ENCODE measurements at places on chromosomes 2 and 18.

DNA sequence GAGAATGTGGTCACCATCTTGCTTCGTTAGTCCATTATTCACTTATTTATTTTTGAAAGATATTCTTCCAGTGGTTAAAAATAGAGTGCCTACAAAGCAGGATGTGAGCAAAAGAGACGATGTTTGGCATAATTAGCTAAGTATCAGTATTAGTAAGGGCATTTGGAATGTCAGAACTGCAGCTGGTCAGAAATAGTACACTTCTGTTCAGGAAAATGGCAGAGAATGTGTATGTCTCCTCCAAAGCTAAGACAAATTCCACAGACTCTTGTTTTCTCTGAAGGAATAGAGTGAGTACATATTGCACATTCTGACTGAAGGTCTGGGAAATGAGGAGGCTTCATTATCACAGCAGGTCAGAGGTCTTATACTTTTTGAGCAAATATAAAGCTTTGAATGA, 209.0 kb downstream of the L3MBTL4 start:
- no peak for DNase-seq

GRCh38 chr2:3480352-3481010, 38.9 kb downstream of the ADI1 start:
- DNase-seq = no peak

- DNase-seq = no peak
Measured at GRCh38 chr2:100237770-100238169, 84.5 kb downstream of the LONRF2 start.

DNA sequence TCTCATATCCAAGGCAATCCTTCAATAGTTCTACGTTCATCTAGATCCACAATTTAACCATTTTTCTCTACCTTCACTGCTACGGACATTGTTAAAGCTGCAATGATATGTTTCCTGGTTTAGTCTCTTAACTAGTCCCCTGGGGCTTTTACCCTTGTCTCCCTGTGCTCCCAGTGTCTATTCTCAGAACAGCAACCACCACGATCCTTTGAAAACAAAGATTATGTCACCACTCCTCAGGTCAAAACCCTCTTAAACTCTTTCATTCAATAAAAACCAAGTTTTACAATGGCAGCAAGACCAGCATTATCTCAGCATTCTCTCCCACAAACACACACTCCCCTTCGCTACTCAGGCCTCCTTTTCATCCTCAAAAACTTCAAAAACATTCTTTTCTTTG, 298.2 kb upstream of the CHST9 start:
- DNase-seq = no peak

DNA sequence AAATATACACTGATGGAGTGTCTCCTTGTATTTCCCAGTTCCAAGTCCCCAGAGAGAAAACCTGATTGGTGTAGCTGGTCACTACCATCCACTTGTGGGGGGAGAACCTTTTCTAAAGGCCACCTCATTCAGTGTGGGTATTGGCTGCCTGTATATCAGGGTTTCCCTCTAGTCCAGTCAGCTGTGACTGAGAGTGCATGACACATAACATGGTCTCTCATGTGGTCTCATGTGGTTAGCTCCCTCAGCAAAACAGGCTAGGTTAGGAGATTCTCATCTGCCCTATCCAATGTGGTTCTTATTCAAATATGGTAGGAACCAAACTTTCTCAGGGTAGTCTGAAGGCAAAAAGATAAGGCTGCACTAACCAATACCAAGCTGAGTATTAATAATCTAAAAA, 4.1 kb upstream of the GORASP2 start:
- peak; percentile 31 for DNase-seq

- no peak for DNase-seq
Measured at GRCh38 chr2:240349133-240350005, 86.1 kb upstream of the GPC1 start.

DNA sequence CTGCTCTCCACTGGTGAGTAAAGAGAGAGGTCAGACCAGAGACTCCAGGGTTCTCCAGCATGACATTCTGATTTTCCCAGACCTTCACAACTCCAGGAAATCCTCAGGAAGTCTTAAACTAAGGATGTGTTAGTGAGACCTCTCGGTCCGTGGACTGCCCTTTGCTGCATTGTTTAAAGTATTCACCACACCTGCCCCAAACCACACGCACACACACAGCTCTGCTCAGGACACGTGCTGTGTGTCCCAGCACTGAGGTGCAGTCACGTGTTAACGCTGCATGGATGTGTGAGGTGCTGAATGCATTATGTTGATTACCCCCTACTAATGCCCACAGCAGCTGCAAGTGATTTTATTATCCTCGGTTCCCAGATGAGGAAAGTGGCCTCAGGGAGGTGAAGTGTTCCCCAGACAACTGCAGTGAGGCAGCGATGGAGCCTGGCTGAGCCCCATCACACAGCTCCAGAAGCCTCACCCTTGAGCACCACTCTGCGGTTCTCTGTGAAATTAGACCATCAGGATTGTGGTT, 68.4 kb downstream of the TRAPPC12 start:
- DNase-seq = no peak

DNA sequence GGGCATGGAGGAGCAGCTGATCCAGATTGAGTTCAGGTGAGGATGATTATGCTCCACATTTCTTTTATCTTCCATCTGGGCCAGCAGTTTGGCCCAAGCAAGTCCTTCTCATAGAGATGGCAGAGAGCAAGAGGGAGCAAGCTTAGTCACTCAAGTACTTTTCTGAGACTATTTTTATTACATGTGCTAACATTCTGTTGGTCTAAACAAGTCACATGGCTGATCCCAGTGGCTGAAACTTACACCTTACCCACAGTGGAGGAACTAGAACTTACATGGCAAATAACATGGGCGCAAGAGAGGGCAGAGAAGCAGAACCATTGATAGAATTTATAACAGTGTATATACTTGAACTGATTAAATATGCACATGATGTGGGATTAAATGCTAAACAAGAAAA, 105.7 kb downstream of the KYNU start:
- no peak for DNase-seq

DNA sequence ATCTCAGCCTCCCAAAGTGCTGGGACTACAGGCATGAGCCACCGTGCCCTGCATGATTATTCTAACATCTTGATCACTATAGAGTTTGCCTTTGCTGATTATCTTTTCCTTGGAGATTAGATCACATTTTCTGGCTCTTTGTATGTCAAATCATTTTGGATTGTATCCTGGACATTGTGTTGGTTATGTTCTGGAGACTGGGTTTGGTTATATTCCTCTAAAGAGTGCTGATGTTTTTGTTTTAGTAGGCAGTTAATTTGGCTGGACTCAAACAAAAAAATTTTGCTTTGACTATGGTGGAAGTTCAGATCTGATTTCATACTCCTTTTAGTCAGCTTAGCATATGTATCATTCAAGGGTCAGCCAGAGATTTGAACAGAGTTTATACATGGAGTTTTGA, 26.4 kb downstream of the ETAA1 start:
- DNase-seq = no peak

GRCh38 chr2:86366651-86367498, 29.4 kb upstream of the REEP1 start:
- DNase-seq = no peak

DNA sequence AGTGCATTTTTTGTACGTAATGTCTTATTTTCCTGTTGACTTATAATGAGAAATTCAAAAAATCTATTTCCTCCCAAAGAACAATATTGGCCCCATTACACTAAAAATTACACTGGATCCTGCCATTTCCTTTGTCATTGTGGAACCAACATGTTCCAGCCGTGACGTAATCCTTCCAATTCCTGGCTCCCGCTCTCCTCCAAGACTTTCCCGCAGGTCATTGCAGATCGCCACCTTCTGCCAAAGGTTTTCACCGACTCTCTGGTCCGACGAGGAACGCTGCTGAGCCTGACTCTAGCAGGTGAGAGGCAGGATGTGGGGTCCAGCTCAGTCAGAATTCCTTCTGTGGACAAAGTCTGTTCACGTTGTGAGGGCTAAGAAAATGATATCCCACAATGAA, 38.0 kb downstream of the PTGR3 start:
- DNase-seq = no peak

DNA sequence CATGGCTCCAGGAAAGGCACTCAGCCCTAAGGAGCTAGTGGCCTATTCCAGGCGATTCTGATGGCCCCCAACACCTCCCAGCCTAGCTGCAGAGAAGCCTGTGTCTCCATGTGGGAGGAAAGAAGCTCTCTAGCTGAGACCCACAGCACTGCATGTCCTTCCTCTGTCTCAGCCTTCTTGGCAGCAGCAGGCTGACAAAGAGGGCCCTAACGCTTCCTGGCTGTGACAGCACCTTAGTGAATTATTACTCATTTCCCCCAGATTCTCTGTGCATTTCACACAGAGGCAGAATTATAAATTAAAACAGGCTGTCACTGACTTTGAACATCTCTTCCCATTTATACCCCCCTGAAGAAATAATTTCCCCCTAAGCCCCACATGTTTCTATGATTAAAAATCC, 206.8 kb downstream of the CLIP4 start:
- DNase-seq = peak; percentile 41

- no peak for DNase-seq
Measured at GRCh38 chr2:133142087-133142486, 426.2 kb downstream of the NCKAP5 start.

- DNase-seq = peak; percentile 74
Measured at GRCh38 chr2:97745474-97746174, 32.2 kb downstream of the ZAP70 start.

- no peak for DNase-seq
Measured at GRCh38 chr2:174176898-174177297, 71.4 kb downstream of the OLA1 start.

- DNase-seq = no peak
Measured at GRCh38 chr2:223890721-223891120, 53.3 kb upstream of the AP1S3 start.

DNA sequence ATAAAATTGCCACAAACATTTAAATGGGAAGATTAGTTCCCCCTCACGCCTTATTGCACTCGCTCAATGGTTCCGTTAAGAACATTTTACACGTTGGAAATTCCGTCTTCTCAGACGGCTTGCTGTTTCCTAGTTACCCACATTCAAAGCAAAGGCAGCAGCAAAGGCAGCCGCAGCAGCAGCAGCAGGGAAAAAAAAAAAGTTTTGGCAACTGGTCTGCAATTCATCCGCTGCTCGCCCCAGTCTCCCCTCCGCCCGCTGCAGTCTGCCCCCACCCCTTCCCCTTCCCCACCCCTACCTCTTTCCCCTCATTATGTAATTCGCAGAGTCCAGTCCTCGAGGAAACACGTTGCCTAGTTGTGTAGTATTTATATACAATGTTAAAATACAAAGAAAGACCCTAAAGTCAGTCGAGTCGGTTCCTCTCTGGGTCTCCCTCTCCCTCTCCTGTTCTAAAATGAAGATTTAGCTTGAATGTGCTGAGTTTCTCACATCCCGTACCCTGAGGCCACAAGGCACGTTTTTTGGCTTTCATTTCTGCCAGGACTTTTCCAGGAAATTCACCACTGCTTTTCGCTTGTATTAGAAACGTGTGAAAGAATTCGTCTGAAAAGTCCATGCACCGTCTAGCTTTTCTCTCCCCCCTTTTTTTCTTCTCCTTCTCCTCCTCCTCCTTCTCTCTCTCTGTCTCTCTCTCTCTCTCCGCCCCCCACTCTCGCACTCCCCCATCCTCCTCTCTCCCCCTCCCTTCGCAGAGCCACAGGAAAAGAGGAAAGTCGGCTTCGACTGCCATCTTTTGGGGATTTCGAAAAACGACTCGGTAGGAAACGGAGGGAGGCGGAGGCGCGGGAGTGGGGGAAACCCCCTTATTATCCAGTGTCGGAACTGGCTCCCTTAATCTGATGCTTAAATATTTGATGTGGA, 140.0 kb downstream of the MEIS1 start:
- DNase-seq = no peak

DNA sequence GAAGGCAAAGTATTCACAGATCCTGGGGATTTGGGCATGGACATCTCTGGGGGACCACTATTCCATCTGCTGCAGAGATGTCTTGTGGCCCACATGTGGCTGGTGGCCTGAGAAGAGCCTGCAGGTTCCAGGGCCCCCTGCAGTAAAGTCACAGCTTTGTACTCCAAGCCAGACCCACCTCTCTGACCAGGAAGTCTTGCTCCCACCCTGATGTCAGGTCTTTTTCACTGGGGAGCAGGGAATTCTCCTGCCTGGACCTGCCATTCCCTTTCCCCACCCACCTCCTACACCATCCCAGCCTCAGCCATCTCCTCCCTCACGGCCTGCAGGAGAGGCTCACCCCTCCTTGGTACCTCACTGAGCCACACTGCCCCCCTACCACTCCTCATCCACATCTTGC, 211.8 kb downstream of the SMAD2 start:
- DNase-seq = no peak

DNA sequence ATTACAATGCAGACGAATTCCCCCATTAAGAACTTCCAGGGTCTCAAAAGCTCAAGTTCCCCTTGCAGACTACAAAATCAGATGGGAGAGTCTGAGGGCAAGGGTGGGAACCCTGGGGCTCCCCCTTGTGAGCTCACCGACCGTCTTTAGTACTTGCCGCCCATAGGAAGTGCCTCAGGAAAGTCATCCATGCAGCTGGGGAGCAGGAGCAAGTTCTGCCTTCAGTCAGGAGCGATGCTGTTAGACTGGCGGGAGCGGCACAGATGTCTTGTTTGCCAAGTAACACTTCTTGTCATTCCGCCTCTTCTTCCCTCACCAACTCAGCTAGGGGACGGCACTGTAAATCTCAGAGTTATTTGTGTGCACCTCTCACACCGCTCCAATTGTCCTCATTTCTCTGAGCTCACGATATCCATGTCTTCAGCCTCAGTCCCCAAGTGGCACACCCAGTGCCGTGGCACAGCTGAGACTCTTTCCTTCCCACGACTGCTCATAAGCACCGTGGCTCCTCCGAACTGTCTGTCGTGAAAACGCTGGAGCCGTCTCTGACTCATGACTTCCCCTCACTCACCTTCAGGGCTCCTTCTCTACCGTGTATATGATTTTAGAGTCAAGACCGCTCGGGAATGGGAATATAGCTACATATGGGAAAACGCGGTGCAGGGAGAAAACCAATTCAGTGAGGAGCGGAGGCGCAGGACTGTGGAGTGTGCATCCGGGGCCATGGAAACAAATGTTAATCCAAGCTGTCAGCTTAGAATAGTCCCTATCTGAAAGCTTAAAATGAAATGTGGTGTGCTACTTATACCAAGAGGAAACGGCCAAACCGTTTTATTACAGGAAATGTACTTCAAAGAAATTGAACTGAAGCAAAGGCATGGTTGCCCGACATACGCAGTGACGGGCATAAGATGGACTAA, 34.0 kb downstream of the UXS1 start:
- peak; percentile 61 for DNase-seq

GRCh38 chr2:233083782-233084181, 23.6 kb downstream of the INPP5D start:
- no peak for DNase-seq

DNA sequence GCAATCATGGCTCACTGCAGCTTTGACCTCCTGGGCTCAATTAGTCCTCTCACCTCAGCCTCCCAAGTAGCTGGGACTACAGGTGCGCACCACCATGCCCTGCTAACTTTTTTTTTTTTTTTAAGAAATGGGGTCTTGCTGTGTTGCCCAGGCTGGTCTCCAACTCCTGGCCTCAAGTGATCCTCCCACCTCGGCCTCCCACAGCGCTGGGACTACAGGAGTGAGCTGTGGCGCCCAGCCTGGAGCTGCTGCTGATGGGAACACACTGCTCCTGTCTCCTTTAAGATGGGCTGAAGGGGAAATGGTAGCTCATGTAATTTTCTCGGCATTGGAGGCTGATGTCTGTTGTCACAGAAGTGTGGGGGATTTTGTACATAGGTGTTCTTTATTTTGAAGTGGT, 34.9 kb upstream of the ADNP2 start:
- DNase-seq = no peak

- no peak for DNase-seq
Measured at GRCh38 chr2:190443055-190443454, 34.9 kb downstream of the MFSD6 start.

GRCh38 chr2:215811409-215812345, 201.7 kb downstream of the MREG start:
- no peak for DNase-seq
